ENCODE measurements at places on chromosomes 13 and 19.
A peak's percentile ranks its signal among the peaks of the same experiment; 100 is the strongest.

DNA sequence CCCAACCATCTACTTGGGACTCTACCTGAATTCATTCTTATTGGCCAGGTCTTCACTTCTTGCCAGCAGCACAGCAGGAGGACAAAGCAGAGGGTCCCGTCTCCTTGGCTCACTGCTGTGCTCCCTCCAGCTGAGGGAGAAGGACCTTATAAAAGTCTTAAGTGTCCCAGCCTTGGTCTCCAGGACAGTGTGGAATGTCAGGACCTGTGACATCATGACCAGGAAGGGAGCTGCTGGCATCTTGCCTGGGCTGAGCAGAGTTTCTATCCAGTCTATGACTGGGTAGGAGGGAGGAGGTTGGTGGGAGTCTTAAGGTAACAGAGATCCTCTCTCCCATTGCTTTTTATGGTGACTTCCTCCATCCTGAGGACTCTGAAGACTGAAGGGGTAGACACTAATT, 56.6 kb upstream of the ANKRD10 start:
- no peak for DNase-seq

DNA sequence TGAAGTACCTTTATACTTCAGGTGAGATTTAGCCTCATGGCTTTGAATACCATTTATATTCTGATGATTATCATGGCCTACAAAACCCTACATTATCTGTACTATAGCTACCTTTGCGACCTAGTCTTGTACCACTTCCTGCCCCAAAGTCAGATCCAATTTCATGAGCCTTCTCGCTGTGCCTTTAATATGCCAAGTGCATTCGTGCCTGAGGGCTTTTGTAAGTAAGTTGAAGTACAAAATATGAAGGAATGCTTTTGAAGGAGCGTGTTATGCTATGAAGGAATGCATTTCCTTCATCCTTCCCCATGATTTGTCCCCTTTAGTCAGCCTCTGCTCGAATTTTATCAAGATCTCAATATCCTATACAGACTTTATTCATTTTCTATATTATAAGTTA, 9.2 kb upstream of the RASL11A start:
- DNase-seq = no peak

DNA sequence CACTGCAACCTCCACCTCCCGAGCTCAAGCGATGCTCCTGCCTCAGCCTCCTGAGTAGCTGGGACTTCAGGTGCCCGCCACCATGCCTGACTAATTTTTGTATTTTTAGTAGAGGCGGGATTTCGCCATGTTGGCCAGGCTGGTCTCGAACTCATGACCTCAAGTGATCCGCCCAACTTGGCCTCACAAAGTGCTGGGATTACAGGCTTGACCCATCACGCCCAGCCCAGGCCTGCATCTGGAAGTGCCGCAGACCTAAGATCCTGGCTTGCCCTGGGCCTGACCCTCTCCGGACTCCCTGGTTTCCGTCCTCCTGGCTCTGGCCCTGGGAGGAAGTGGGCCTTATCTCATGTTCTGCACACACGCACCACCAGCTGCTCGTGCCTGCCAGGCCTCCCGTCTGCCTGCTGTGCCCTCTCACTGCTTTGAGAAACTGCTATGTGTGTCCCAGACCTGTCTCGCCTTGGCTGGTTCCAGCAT, 4.7 kb upstream of the PTGIR start:
- DNase-seq = no peak

DNA sequence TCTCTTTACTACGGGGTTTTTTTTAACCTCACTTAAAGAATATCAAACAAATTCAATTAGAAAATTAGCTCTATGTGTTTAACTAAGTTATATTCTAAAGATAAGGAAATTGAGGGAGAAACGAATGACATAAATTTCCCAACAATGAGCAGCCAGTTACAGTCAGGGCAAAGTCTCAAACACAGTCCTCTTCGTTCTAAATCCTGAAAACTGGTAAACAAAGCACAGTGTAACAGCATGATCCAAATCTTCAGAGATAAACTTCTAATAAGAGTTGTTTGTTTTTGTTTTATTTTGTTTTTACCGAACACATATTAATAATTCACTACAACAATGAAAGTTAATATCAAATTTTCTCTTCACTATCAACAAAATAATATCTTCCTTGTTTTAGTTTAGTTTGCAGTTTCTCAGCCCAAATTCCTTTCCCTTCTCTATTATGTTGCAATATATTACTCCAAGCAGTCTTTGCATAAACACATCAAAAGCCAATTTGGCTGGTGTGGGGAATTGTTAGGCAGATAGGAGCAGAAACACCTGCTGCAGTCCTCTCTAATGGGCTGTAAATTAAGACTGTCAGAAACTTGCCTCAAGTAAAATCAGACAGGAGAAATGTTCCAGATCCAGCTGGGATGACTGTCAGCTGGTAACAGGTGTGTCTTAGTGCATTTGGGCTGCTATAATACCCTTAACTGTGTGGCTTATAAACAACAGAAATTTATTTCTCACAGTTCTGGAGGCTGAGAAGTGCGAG, 106.5 kb upstream of the SGCG start:
- DNase-seq = no peak

- no peak for DNase-seq
These were observed 49.1 kb downstream of the CEBPG start for GRCh38 chr19:33422369-33423180.

- DNase-seq = no peak
These were observed 39.5 kb upstream of the WASF3 start for GRCh38 chr13:26517936-26518335.

DNA sequence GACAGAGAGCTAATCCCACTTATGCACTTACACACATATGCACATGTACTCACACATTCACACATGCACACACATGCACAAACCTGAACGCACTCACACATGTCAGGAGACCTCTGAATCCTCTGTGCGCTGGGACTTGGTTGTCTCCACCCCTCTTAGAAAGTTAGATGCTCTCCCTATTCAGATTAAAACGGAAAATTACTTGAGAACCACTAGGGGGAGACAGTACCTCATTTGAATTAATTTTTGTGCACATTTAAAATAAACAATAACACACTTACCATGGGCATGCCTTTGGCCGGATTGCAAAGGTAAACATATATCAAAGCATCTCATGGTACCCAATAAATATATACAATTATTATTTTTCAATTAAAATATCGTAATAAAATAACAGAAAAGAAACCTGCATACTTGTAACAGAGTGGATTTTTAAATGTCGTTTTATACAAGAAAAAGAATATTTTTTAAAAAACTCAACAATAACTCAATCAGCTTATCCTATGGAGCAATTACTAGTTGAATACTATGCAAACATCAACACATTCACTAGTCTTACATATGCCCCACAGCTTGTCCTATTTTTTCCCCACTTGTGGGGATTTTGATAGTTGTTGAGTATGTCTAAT, 9.5 kb upstream of the LILRB4 start:
- peak; percentile 31 for DNase-seq

DNA sequence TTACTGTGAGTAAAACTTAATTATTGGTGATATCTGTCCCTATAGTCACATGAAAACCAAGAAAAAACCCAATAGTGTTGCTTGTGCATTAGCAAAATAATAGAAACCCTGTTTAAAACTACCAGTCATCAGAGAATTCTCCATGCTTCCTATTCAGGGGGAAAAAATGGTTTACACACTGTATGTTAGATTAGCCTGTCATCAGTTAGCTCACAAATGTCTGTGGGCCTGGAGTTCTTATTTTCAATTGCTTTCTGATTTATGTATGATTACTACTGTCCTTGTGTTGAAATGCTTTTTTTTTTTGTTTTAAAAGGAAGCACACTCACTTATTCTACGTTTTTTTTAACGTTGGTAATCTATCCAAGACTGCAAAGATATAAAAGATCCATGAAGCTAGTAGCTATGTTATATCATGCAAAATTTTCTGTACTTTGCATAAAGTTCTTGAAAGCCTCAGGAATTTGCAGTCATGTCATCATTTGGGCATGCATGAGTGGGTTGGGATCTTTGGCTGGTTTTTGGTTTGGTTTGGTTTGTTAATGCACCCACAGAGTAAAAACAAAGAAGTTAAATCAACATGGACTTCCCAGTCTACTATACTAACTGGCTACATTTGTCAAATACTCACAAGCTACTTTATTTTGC, 25.9 kb downstream of the RXFP2 start:
- no peak for DNase-seq

DNA sequence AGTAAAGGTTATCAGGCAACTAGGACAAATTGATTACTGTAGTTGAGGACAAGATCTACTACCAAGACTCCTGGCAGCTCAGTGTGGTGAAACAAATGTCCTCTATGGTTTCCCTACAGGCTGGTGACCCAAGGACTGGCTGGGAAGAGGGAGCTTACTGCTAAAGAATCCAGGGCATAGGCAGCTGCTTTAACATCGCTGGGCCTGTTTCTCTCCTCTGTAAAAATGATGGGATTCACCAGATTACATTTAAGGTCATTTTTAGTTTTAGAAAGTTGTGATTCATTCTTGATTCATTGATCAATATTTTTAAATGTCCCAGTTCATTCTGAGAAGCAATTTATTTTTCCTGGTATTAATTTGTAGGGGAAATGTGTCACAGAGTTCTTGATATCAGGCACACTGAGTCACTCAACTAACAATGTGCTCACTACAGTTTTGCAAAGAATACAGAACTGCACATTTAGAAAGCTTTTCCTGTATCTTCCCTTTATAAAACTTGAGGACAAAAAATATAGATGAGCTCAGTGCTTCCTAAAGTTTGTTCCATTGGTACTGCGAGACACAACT, 19.6 kb upstream of the FAM124A start:
- DNase-seq = no peak

DNA sequence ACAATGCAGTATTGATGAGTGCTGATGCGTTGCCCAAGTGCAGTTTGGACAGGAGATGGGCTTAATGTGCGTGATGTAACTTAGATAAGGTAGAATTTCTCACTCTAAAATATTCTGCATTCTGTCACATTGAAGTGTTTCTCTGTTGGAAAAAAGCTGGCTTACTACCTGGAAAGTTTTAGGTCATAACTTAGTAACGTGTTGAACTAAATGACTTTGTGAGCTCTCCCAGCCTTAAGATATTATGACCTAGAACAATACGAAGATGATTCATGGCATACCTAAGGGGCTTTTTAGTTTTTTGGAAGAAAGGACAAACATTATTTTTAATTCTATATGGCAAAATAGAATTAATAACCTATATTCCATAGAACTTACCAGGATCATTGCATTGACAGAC, 9.0 kb downstream of the UFM1 start:
- DNase-seq = no peak

DNA sequence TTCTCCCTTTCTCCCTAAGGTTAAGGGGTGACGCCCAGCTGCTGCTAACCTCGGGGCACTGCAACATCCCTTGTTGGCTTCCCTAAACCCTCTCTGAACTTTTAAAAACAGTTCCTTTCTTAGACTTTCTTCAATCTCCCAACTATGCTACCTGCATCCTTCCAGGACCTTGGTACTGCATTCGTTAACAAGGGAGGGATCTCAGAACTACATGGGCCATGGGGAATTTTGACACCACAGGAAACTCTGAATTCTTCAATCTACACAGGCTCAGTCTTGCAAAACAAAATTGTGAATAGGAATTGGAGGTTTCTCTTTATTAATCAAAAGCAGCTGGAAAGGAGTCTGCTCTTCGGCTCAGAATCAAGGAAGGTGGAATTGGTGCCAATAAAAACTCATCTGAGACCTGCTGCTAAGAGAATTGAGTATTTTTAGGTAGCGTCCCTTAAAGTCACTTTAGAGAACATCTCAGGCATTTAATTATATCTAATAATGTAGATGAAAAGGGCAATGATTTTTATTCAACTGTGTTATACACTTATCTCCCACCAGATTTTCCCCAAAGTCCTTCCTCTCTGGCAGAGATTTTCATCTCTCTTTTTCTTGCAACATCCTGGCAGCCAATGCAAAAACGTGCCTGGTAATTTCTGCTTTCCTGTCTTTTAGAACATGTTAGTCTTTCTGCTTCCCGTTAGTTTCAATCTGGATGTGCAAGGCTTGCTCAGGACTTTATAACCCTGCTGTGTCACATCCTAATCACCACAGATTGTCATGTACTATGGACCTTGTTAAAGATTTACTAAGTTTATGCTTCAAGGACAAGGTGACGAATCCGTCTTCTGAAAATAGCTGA, 69.1 kb upstream of the SLC15A1 start:
- no peak for DNase-seq
